ENCODE measurements at places on chromosomes 16 and 17. TPM values are rescaled to one million over a fixed set of nuclear protein-coding genes. Genes with fewer than 3 reads are reported as not detected.

The WFDC1 gene
- polyA plus RNA-seq = 23.0 TPM

DNA sequence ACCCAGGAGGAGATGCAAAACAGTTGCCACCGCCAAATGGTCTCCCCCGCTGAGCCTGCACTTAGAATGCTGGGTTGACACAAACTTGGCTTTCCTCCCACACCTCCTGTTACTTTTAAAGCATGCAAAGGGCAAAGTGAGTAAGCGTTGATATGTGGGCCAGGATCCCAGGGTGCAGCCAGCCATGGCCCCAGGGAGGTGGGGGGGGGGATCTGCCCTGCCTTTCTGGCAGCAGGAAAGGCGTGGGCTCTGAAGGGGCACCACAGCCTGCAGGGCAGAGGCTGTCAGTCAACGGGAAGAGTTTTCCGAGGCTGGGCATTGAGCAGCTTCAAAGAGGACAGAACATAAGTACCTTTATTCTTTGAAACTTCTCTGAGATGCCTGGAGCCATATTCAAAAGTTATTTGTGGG lies 142.3 kb downstream of the ABCC12 start:
- DNase-seq = no peak

DNA sequence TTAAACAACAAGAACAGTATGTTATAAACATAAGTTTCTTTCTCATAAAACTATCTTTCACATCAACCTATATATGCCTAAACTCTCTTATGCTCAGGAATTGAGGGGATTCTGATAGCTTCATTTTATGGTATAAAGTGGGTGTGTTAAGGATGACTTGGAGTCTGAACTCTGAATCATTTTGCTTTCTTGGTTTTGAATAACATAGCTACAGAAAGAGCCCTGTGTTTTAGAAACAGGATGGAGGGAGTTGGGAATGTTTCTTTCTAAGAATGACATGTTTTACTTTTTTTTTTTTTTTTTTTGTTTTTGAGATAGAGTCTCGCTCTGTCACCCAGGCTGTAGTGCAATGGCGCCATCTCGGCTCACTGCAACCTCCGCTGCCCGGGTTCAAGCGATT lies 50.1 kb downstream of the RHOT1 start:
- no peak for DNase-seq

GRCh38 chr16:13436641-13437412 lies 483.1 kb upstream of the ERCC4 start:
- DNase-seq = no peak

DNA sequence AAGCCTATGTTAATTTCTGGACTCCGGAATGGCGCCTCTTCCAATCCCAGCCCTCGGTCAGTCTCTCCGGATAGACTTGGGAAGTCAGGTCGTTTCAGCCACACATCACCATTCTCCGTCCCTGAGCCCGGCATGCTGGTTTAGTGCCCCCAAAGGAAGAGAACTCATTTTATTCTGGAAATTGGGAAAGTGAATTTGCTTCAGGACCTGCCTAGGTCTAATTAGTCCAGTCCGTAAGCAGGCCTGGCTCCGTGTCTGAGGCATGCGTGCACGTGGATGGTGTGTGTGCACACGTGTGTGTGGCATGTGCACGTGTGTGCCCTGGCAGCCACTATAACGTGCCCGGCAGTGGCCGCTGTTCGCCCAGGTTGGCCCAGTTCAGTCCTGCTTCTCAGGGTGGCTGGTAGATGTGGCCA lies 77.4 kb downstream of the RPA1 start:
- DNase-seq = no peak

- DNase-seq = no peak
Measured at GRCh38 chr16:14490235-14490634, 139.8 kb downstream of the PARN start.
